Spinal cord (tissue), 10 donors: ENCODE measurements at places on chromosomes 1 and 21.

GRCh38 chr1:219159946-219160645 is 13.6 kb upstream of the LYPLAL1 start:
- no peaks in the 10 kb centered on the region for H3K27me3 ChIP-seq
- DNase-seq, result no peak

- H3K27ac ChIP-seq, result no peak overlapping the region
- no peaks in the 10 kb centered on the region for H3K27me3 ChIP-seq
- H3K4me1 ChIP-seq, result peaks cover 33% of the 10 kb centered on the region
- no peaks in the 10 kb centered on the region for H3K36me3 ChIP-seq
Observed at GRCh38 chr1:114104949-114105348, 48.7 kb downstream of the SYT6 start.

GRCh38 chr1:78177708-78178270 is 132.0 kb downstream of the GIPC2 start:
- H3K27me3 ChIP-seq, result no peaks in the 10 kb centered on the region
- no peak for DNase-seq
- H3K36me3 ChIP-seq, result no peaks in the 10 kb centered on the region
- H3K4me1 ChIP-seq, result no peaks in the 10 kb centered on the region
- H3K27ac ChIP-seq, result no peak overlapping the region

DNA sequence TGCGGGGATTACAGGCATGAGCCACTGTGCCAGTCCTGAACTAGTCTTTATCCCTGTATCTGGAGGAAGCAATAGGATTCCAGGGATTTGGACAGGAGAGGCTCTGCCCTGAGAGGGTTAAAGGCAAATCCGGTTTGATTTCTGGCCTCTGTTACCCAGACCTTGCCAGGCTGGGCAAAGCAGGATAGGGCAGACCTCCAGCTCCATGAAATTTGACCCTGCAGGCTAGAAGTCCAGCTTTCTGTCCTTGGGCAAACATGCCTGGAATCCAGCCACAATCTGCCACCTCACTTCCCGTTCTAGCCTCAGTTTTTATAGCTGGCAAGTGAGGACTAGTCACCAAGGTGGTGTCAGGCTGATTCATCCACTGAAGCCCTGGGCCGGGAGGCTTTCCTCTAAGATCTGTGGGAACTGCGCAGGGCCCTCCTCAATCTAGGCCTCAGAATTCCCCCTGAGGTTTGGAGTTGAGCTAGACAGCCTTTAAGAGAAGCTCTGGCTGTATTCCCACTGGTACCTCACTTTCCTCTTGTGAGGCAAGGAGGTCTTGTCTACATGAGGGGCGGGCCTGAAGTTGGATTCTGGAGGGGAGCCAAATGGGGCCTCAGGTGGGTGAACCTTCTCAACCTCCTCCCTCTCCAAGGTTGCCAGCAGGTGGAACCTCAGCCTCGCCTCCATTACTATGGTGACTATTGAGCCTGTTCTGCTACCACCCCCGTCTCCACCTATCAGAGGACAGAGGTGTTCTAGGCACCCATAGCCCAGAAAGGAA is 7.0 kb upstream of the P3R3URF start:
- H3K4me1 ChIP-seq, result peaks cover 15% of the 10 kb centered on the region
- no peaks in the 10 kb centered on the region for H3K27me3 ChIP-seq
- peaks cover 10% of the 10 kb centered on the region for H3K36me3 ChIP-seq
- no peak overlapping the region for H3K27ac ChIP-seq
